ENCODE measurements at places on chromosomes 6 and 20. TPM values are rescaled to one million over a fixed set of nuclear protein-coding genes. Genes with fewer than 3 reads are reported as not detected.

DNA sequence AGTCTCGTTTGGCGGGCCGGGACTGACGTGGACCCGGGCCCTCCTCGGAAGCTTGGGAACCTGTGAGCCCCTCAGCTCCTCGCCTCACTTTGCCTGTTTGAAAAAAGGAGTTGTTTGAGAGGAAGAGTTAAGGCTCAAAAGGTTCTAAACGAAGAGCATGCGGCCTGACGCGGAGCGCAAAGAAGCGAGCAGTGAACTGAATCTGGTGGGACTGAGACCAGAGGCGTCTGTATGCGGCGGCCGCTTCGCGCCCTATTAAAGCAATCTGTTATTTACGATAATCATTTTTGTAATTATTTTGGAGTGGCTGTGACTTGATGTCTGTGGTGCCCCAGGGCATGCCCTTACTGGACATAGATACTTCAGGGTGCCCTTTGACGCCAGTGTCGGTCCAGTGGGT lies 3.3 kb upstream of the TFAP2C start:
- no peaks in the 10 kb centered on the region for H3K36me3 ChIP-seq
- DNase-seq: no peak
- H3K4me1 ChIP-seq: peaks cover 9% of the 10 kb centered on the region
- H3K27ac ChIP-seq: no peak overlapping the region

The FERMT1 gene
- 0.52 TPM for total RNA-seq

- H3K27me3 ChIP-seq: peaks cover 81% of the 10 kb centered on the region
- no peak overlapping the region for H3K27ac ChIP-seq
- H3K4me3 ChIP-seq: no peak overlapping the region
- peaks cover 9% of the 10 kb centered on the region for H3K4me1 ChIP-seq
- no peaks in the 10 kb centered on the region for H3K36me3 ChIP-seq
- no peak for DNase-seq
Observed at GRCh38 chr6:28553986-28554881, 28.6 kb downstream of the GPX5 start.

- DNase-seq: no peak
- peaks cover 12% of the 10 kb centered on the region for H3K4me1 ChIP-seq
- no peak overlapping the region for H3K27ac ChIP-seq
- H3K4me3 ChIP-seq: no peak overlapping the region
- H3K27me3 ChIP-seq: peaks cover 5% of the 10 kb centered on the region
Observed at GRCh38 chr20:50353289-50353961, 156.8 kb upstream of the PTPN1 start.

The DOK5 gene
- 3.9 TPM for total RNA-seq

The CENPW gene
- total RNA-seq: 75.3 TPM

DNA sequence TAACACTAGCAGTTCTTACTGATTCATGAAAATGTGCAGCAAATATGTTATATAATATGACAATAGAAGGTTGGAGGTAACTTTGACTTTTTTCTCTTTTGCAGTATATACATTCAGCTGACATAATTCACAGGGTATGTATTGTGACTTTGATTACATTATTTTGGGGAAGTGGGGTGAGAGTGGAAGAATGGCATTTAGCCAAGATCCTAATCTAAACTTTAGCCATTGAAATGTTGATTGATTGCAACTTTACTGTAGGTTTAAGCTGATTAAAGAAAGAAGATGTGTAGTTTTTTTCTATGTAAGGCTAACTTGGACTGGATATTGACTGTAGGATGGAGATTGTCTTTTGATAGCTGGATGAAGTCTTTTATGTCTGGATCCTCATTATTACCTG lies 46.0 kb downstream of the MAPK14 start:
- peaks cover 18% of the 10 kb centered on the region for H3K4me1 ChIP-seq
- no peaks in the 10 kb centered on the region for H3K27me3 ChIP-seq

- DNase-seq: no peak
- H3K4me1 ChIP-seq: peaks cover 38% of the 10 kb centered on the region
- H3K27ac ChIP-seq: peak overlapping the region; percentile 94
- peak overlapping the region; percentile 83 for H3K4me3 ChIP-seq
- H3K27me3 ChIP-seq: no peaks in the 10 kb centered on the region
- peaks cover 12% of the 10 kb centered on the region for H3K36me3 ChIP-seq
Observed at GRCh38 chr6:144583614-144583954, 298.4 kb downstream of the UTRN start.

- peaks cover 43% of the 10 kb centered on the region for H3K27me3 ChIP-seq
- no peak for DNase-seq
- H3K27ac ChIP-seq: no peak overlapping the region
- H3K4me1 ChIP-seq: no peaks in the 10 kb centered on the region
- no peaks in the 10 kb centered on the region for H3K36me3 ChIP-seq
Observed at GRCh38 chr20:2026004-2026403, 32.1 kb upstream of the PDYN start.

- H3K36me3 ChIP-seq: no peaks in the 10 kb centered on the region
- no peak overlapping the region for H3K27ac ChIP-seq
- H3K4me3 ChIP-seq: no peak overlapping the region
- no peaks in the 10 kb centered on the region for H3K4me1 ChIP-seq
- no peak for DNase-seq
Observed at GRCh38 chr6:89284963-89285735, 29.9 kb downstream of the GABRR2 start.

The CST4 gene
- total RNA-seq: not detected

The RANBP9 gene
- 56.5 TPM for total RNA-seq

- no peaks in the 10 kb centered on the region for H3K36me3 ChIP-seq
- H3K27me3 ChIP-seq: peaks cover 8% of the 10 kb centered on the region
- H3K4me1 ChIP-seq: no peaks in the 10 kb centered on the region
- DNase-seq: no peak
Observed at GRCh38 chr6:105675715-105676397, 273.0 kb upstream of the PREP start.

The FAM83D gene
- total RNA-seq: 14.2 TPM

- no peak overlapping the region for H3K4me3 ChIP-seq
- no peaks in the 10 kb centered on the region for H3K27me3 ChIP-seq
- H3K36me3 ChIP-seq: no peaks in the 10 kb centered on the region
- no peaks in the 10 kb centered on the region for H3K4me1 ChIP-seq
- H3K27ac ChIP-seq: no peak overlapping the region
Observed at GRCh38 chr6:19320111-19320581, 517.0 kb upstream of the ID4 start.

The AVP gene
- not detected for total RNA-seq

DNA sequence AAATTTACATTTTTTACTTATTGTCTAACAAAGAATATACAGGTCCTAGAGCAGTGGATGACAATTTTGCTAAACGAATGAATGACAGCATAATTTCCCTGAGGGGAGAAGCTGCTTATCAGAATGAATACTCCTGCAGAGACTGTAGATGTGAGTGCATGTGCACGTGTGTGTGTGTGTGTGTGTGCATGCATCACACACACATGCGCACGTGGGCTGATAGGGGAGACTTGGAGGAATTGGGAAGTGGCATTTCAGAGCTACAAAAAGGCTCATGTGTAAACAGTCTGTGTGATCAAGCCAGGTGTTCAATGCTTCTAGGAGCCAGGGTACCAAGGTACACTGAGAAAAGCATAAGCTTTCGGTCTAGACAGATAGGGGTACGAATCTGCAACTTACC lies 93.5 kb upstream of the SASH1 start:
- no peaks in the 10 kb centered on the region for H3K36me3 ChIP-seq
- peaks cover 24% of the 10 kb centered on the region for H3K27me3 ChIP-seq
- DNase-seq: no peak
- no peak overlapping the region for H3K27ac ChIP-seq
- no peaks in the 10 kb centered on the region for H3K4me1 ChIP-seq
- no peak overlapping the region for H3K4me3 ChIP-seq

The FKBP1C gene
- 1.5 TPM for total RNA-seq

GRCh38 chr6:119966484-119966883 lies 616.9 kb upstream of the MAN1A1 start:
- no peaks in the 10 kb centered on the region for H3K36me3 ChIP-seq
- no peak overlapping the region for H3K4me3 ChIP-seq
- H3K27me3 ChIP-seq: no peaks in the 10 kb centered on the region

- no peaks in the 10 kb centered on the region for H3K27me3 ChIP-seq
- H3K4me1 ChIP-seq: no peaks in the 10 kb centered on the region
Observed at GRCh38 chr6:154432533-154433476, 76.2 kb upstream of the IPCEF1 start.

DNA sequence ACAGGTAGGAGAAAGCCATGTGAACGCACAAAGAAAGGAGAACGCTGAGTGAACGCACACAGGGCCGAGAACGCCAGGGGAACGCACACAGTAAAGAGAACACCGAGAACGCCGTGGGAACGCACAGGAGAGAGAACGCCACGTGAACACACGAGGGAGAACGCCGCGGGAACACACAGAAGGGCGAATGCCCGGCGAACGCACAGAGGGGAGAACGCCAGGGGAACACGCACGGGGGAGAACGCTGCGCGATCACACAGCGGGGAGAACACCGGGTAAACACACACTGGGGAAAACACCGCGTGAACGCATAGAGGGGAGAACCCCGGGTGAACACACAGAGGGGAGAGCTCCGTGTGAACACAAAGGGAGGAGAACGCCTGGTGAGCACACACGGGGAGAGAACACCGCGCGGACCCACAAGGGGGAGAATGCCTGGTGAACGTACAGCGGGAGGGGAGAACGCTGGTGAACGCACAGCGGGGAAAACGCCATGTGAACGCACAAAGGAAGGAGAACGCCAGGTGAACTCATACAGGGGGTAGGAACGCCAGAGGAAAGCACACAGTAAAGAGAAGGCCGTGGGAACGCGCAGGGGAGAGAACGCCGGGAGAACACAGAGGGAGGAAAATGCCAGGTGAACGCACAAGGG lies 55.3 kb downstream of the RNASET2 start:
- no peaks in the 10 kb centered on the region for H3K36me3 ChIP-seq
- H3K27ac ChIP-seq: no peak overlapping the region
- no peak overlapping the region for H3K4me3 ChIP-seq
- DNase-seq: no peak

GRCh38 chr6:41747256-41748101 lies at the start of gene PGC:
PGC (minus strand) TSS chr6:41747397; CDS start chr6:41747334, 63 bp downstream.
- H3K27ac ChIP-seq: no peak within 1 kb of the TSS
- H3K36me3 ChIP-seq: no peaks in the 10 kb centered on the region
- no peaks in the 10 kb centered on the region for H3K4me1 ChIP-seq
- no peak within 1 kb of the TSS for H3K4me3 ChIP-seq
- no peak for DNase-seq
- no peaks in the 10 kb centered on the region for H3K27me3 ChIP-seq

The LST1 gene
- 29.1 TPM for total RNA-seq

The GABRR1 gene
- not detected for total RNA-seq
